ENCODE measurements at places on chromosomes 13 and 19.

- DNase-seq: no peak
These were observed 87.6 kb downstream of the CAB39L start for GRCh38 chr13:49356223-49356622.

DNA sequence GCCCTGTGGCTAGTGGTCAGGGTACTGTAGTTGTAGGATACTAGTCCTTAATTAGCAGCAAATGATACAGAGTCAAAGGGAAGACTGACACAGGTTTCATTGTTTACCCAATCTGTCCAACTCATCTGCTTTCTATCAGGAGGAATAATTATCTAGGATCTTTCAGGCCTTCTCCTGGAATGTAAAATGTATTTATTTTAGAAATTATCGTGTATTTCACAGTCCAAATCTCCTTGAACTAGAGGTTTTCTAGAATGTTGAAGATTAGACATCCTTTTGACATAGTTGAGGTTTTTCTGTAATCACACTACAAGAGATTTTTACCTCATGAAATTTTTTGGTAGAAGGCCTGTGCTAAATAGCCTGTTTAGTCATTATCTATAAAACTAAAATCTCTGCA is 1694.8 kb upstream of the PCDH20 start:
- DNase-seq: no peak

DNA sequence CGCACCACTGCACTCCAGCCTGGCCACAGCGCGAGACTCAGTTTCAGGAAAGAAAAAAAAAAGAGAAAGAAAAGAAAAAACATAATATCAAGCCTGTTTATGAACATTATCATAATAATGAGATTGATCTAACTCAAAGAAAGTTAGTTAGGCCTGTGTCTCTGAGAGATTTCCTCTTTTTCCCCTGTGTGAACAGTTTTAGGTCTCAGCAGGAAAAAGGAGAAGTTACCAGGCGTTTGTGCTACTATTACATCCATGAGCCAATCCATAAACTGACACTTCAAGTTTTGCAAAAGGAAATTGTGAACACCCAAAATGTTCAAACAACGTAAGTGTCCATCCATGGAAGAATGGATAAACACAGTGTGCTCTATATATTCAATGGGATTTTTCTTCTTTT is 3.8 kb downstream of the TARM1 start:
- DNase-seq: no peak

GRCh38 chr13:28623782-28624706 is 34.9 kb upstream of the POMP start:
- DNase-seq: no peak

- DNase-seq: no peak
These were observed 5.0 kb downstream of the RNF113B start for GRCh38 chr13:98171900-98172589.

DNA sequence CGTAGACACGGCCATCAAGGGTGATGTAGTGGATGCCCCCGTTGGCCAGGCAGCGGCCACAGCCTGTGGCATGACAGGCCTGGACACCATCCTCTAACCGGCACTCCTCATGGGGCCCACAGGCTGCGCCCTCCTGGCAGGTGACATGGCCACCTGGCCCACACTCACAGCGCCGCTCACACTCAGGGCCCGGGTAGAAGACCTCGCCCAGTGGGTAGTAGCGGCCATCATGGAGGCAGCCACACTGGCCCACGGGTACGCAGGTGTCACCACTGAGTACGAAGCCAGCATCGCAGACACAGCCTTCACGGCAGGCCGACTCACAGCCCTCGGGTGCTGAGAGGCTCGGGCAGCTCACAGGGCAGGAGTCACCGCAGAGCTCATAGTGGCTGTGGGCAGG is 27.2 kb upstream of the FBL start:
- no peak for DNase-seq

- DNase-seq: no peak
These were observed 12.4 kb downstream of the LHFPL6 start for GRCh38 chr13:39590466-39591036.

DNA sequence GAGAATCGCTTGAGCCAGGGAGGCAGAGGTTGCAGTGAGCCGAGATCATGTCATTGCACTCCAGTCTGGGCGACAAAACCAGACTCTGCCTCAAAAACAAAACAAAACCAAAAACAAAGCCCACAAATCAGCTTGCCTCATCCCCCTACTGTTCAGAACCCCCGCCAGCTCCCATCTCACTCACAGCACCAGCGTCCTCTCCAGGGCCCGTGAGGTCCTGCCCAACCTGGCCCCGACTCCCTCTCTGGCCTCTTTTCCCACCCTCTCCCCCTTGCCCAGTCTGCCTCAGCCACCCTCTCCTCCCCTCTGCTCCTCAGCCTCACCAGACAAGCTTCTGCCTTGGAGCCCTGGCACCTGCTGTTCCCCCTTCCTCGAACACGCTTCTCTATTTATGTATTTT is 3.8 kb downstream of the SLC8A2 start:
- no peak for DNase-seq

Data from keratinocyte (primary cell).